Stimulated activated CD8-positive, alpha-beta memory T cell treated with anti-CD3 and anti-CD28 coated beads, Interleukin-7, amount 100 ng/mL, for 1 hour (primary cell): ENCODE measurements at places on chromosomes 2 and 18.

DNA sequence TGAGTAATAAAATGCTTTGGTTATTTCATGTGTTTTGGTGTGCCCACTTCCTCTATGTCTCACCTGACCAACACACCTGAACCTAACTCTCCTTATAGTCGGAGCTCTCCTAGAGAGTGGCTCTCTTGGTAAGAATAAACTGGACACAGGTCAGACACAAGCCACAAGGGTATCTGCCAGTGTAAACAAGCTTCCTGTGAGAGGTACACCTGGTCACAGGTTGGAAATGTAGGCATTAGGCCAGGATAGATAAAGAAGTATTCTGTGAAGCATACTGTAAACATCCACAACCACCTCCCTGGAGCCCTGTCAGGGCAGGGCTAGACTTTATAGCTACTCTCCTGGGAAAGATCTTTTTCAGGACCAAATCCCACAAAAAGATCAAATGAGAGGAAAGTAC is 69.4 kb downstream of the ZDBF2 start:
- no peak for DNase-seq

- DNase-seq = peak; percentile 69
Measured at GRCh38 chr2:42095923-42096408, 48.1 kb downstream of the PKDCC start.

- DNase-seq = no peak
Measured at GRCh38 chr2:169933124-169933711, 106.0 kb downstream of the UBR3 start.

DNA sequence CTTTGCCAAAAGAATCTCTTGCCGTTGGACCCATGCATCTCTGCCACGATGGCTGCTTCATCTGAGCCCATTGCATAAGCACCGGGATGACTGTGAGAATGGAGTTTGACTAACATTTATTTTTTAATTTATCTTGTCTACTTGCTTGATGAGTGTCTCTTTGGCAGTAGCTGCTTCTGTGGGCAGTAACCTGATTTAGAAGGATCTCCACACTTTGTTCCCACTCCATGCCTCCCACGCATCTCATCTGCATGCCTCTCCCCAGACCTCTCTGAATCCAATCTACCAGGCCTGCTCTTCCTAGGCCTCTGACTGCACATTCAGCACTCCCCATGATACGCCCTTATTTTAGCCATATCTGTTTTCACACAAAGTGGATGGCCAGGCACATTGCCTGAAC is 23.7 kb upstream of the TMX3 start:
- DNase-seq = no peak

DNA sequence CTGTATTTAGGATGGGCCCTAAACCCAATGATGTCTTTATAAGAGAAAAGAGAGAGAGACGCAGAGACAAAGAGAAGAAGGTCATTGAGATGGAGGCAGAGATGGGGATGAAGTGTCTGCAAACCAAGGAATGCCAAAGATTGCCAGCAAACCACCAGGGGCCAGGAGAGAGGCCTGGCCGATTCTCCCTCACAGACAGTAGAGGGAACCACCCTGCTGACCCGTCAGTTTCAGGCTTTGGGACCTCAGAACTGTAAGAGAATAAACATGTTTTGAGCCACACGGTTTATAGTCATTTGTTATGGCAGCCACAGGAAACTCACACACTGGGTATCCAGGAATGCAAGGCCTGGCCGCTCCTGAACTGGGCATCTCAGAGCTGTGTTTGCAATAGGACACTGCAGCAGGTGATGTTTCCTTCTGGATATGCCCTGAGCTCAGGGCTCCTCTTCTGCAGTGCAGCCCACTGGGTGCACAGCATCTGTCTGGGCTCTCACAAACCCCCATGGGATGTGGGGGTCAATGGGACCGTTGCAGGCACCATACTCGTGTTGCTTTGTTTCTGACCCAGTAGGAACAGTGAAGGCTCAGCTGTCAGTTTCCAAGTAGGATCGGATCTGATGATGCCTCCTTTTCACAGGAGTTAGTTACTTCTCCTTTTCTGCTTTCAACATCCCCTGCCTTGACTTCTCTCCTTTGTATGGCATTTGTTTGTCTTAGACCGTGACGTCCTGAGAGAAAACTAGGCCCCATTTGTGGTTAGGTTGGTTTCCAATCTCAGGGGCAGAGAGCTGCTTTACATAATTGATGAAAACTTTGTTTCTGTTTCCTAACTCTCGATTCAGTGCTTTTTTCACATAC is 20.8 kb downstream of the PTPN18 start:
- no peak for DNase-seq

- no peak for DNase-seq
Measured at GRCh38 chr2:191643429-191643828, 34.5 kb upstream of the NABP1 start.

GRCh38 chr2:176491172-176491904 is 222.1 kb downstream of the MTX2 start:
- no peak for DNase-seq

DNA sequence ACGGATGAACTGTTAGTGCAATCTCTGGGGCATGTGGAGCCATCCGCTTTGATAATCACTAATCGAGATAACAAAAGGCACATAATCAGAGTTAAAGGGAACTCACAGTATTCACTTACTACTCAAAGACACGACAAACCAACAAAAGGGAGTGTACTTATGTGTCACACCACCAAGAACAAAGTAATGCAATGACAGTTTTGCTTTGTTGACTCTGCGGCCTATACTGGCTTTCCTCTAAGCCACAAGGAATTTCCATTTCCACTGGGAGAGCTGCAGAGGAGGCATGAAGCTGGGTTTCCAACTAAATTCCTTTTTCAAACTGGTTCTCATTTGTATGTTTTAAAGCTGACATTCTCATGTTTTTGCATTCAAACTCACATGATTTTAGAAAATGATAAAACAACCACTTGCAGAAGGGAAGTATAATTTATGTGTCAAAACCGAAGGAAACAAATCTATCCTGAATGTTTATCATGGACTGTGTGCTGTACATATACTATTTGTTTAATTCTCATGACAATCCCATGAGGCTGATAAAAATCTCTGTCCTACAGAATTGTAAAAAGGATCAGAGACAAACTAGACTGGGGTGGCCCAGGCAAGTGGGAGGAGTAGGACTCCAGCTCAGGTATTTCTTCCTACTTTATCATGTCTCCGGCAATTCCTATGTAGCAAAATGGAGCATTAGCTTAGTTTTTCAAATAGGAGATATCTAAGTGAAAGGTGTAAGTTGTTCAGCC is 149.6 kb upstream of the SMAD7 start:
- DNase-seq = no peak

- no peak for DNase-seq
Measured at GRCh38 chr2:56449449-56449860, 265.7 kb downstream of the CCDC85A start.
